A549 treated with AZD2906 at 1 μM for 4 hours (cell line): ENCODE measurements at places on chromosomes 4 and X. TPM values are rescaled to one million over a fixed set of nuclear protein-coding genes. Genes with fewer than 3 reads are reported as not detected.

ADGRG2 gene
- 10.4 to 12.0 TPM (median 11.1 TPM) in 5 replicates for total RNA-seq

MCF2 gene
- 0.03 to 0.27 TPM (median 0.06 TPM) in 5 replicates for total RNA-seq

SPANXD gene
- total RNA-seq = not detected in 5 replicates

FAM241A gene
- 0.83 to 0.93 TPM (median 0.85 TPM) in 5 replicates for total RNA-seq

ADRA2C gene
- total RNA-seq = 5.9 to 11.0 TPM (median 10.6 TPM) in 5 replicates

SLC2A9 gene
- total RNA-seq = 0.34 to 0.66 TPM (median 0.38 TPM) in 5 replicates

HPSE gene
- total RNA-seq = 1.0 to 1.5 TPM (median 1.3 TPM) in 5 replicates

GSTCD gene
- 4.7 to 6.6 TPM (median 5.7 TPM) in 5 replicates for total RNA-seq

CLCN3 gene
- total RNA-seq = 15.5 to 17.9 TPM (median 16.1 TPM) in 5 replicates

ATP2B3 gene
- total RNA-seq = 0.07 to 0.18 TPM (median 0.09 TPM) in 5 replicates

TREX2 gene
- 0.85 to 1.7 TPM (median 1.4 TPM) in 5 replicates for total RNA-seq

F8 gene
- total RNA-seq = 3.6 to 4.6 TPM (median 4.1 TPM) in 5 replicates

CYTL1 gene
- total RNA-seq = not detected in 5 replicates

SMR3B gene
- not detected in 5 replicates for total RNA-seq

AWAT2 gene
- not detected in 5 replicates for total RNA-seq

CNOT6L gene
- total RNA-seq = 7.5 to 10.5 TPM (median 9.8 TPM) in 5 replicates

ANK2 gene
- total RNA-seq = 0.57 to 0.74 TPM (median 0.68 TPM) in 5 replicates

GPRIN3 gene
- 1.1 to 1.9 TPM (median 1.7 TPM) in 5 replicates for total RNA-seq

RAB28 gene
- 8.5 to 9.5 TPM (median 9.3 TPM) in 5 replicates for total RNA-seq

NCAPG gene
- total RNA-seq = 22.0 to 30.0 TPM (median 24.4 TPM) in 5 replicates

KLHL4 gene
- 5.6 to 6.3 TPM (median 5.6 TPM) in 5 replicates for total RNA-seq

TCP11X2 gene
- not detected in 5 replicates for total RNA-seq

ENPEP gene
- 0.02 to 0.16 TPM (median 0.10 TPM) in 5 replicates for total RNA-seq

ETDB gene
- not detected in 5 replicates for total RNA-seq

MBNL3 gene
- total RNA-seq = 0.07 to 0.15 TPM in 2 of 5 replicates, not detected in the others

AWAT1 gene
- not detected in 5 replicates for total RNA-seq

SPP1 gene
- 138 to 201 TPM (median 160 TPM) in 5 replicates for total RNA-seq

RBM46 gene
- total RNA-seq = not detected in 5 replicates

RPS6KA6 gene
- 3.9 to 5.8 TPM (median 5.2 TPM) in 5 replicates for total RNA-seq

EDNRA gene
- 0.21 to 0.48 TPM (median 0.26 TPM) in 5 replicates for total RNA-seq

NDST3 gene
- not detected in 5 replicates for total RNA-seq

CHST7 gene
- 29.1 to 48.8 TPM (median 44.8 TPM) in 5 replicates for total RNA-seq

RAB39B gene
- total RNA-seq = 0.63 to 0.80 TPM (median 0.75 TPM) in 5 replicates
